ENCODE measurements at places on chromosomes 12 and 14.
A peak's percentile ranks its signal among the peaks of the same experiment; 100 is the strongest.

DNA sequence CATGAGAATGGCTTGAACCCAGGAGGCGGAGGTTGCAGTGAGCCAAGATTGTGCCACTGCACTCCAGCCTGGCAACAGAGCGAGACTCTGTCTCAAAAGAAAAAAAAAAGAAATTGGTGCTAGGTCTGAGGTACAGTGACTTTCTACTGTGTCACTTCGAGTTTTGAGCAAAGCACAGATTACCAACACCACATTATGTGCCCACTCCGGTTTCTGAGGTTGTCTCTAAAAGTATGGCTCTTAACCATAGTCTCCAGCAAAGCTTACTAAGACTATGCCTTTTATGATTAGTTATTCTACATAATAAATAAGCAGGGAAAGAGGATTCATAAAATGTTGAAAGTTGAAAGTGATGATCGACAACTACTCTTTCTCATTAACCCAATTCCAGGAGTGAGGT lies 8.0 kb downstream of the RBM23 start:
- DNase-seq, result no peak

GRCh38 chr12:42921741-42922504 lies 332.4 kb upstream of the PRICKLE1 start:
- DNase-seq, result no peak

- no peak for DNase-seq
Measured at GRCh38 chr14:48096897-48097296, 421.5 kb upstream of the MDGA2 start.

GRCh38 chr12:25121916-25122315 lies 73.0 kb downstream of the DNAI7 start:
- no peak for DNase-seq

GRCh38 chr14:26304056-26304455 lies 293.8 kb downstream of the NOVA1 start:
- DNase-seq, result no peak

DNA sequence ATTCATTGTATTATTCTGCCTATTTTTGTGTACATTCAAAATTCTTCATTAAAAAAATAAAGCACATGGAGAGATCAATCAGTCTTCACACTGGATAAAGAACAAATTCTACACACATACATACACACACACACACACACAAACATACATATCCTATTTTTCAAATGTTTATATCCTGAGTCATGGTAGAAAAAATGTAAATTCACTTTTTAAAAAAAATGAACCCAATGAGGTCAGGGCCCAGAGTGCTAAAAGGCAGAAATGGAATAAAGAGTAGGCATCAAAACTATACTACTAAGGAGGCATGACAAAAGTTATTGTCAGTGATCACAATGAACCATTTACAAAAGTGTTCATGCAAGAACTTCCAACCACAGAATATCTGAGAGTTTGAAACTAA lies 17.3 kb downstream of the GALC start:
- DNase-seq, result no peak

DNA sequence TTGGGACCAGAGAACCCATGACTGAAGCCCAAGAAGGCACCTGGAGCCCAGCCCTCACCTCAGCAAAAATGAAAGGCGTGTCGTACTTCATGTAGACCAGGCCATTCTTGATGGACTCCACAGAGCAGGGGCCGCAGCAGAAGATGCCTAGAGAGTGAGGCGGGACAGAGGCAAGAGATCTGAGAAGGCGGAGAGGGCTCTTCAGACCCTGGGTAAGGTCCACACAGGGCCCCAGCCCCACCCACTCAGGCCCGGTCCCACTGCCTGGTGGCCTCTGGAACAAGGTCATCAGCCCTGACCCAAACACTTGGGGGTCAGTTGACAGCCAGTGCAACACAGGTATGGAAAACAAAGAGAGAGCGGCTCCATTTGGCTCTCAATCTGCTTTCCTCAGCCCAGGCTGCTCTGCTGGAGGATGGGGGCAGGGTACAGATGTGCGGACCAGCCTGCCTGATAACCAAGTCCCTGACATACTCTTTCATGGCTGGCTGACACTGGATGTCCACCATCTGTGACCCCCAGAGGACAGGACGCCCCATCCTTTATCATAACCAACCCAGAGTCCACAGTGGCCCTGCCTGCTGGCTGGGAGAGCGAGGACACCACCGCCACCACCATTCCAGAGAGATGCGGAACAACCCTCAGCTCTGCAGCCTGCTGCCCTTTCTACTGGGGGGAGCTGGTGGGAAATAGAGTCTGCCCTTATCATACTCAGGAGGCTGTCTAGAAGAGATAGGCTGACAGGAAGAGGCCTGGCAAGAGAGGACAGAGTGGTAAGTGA lies 6.9 kb downstream of the TGM1 start:
- no peak for DNase-seq

GRCh38 chr14:76081642-76082041 lies 70.1 kb upstream of the GPATCH2L start:
- no peak for DNase-seq

DNA sequence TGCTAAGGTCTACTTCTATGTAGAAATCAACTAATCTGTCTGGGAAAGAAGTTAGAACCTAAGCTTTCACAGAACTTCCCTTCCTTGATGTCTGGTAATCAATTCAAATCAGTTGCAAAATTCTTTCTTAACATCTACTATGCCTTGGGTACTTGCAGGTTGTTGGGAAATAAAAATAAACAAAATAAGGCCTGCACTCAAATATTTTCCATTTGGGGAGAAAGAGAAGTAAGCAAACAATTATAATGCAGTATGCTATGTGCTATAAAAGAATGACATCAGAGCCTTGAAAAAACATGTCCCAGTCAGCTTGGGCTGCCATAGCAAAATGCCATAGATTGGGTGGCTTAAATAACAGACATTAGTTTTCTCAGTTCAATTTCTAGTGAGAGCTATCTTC lies 425.9 kb upstream of the DCN start:
- DNase-seq, result no peak

GRCh38 chr12:81987371-81987770 lies 228.2 kb upstream of the PPFIA2 start:
- peak; percentile 7 for DNase-seq

- no peak for DNase-seq
Measured at GRCh38 chr14:24680516-24680915, 46.5 kb upstream of the GZMB start.

GRCh38 chr12:82807132-82807737 lies 120.5 kb downstream of the TMTC2 start:
- no peak for DNase-seq

GRCh38 chr14:103416916-103417315 lies 31.7 kb downstream of the MARK3 start:
- DNase-seq, result no peak

DNA sequence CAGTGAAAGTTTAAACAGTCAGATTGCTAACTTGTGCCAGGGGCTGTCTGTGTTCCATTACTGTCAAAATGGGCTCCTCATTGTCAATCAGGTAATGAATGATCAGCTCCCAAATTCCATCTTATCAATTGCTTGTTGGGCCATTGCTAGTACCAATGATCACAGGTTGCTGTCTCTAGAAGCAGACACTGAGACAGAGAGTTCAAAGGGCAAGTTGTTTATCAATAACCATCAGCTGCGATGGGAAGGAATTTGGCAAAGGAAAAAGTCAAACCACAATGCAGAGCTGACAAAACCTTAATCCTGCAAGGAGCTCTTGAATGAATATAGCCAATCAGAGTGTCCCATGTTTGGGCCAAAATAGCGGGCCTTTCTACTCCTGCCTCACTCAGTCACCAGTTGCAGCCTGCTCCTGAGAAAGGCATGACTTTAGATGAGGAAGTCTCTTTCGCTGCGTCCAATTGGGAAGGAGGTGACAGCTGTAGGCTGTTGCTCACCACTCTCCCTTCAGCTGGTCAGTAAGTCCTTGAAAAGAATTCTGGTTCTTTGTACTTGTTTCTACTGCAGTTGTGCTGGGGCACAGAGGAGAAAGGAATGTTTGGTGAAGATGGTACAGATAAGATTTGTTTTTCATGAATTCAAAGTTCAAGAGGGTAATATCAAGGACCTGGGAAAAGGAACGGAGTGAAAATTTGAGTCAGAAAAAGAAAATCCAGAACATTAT lies 179.2 kb upstream of the PDE3A start:
- no peak for DNase-seq

GRCh38 chr14:65745396-65746190 lies 333.1 kb downstream of the FUT8 start:
- peak; percentile 8 for DNase-seq

DNA sequence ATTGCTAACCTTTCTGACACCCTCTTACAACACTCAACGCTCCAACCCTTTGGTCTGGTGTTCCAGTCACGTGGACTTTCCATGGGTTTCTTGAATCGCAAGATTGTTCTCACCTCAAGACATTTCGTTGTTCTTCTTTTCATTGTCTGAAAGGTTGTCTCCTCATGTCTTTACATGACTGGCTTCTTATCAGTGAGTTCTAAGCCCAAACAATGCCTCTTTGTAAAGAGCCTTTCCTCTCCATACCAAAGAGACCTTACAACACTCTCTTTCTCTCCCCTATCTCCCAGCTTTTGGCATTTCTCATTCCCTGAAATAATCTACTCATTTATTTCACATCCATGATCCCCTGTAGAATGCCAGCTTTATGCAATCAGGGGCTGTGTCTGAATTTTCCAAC lies 1144.8 kb downstream of the AACS start:
- DNase-seq, result no peak

- peak; percentile 72 for DNase-seq
Measured at GRCh38 chr12:75784591-75784990, 247.0 kb downstream of the PHLDA1 start.

- peak; percentile 35 for DNase-seq
Measured at GRCh38 chr12:103783744-103784664, 57.0 kb downstream of the NT5DC3 start.

- DNase-seq, result no peak
Measured at GRCh38 chr12:29208060-29208459, 59.0 kb downstream of the FAR2 start.

DNA sequence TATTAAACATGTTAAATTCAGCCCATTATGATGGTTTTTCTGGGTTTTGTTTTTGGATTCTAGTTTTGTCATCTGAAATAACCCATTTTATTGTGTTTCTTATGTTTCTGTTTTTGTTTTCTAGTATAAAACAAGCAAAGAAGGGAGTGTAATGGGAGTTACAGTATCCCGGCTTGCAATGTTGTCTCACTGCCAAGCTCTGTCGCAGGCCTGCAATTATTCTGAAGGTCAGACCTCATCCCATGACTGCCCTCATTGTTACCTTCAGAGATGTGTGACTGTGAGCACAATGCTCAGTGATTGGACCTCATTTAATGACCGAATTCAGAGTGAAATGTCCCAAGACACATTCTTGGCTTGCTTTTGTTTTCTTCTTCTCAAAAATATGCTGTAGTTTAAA lies 73.0 kb upstream of the ATF1 start:
- DNase-seq, result no peak

DNA sequence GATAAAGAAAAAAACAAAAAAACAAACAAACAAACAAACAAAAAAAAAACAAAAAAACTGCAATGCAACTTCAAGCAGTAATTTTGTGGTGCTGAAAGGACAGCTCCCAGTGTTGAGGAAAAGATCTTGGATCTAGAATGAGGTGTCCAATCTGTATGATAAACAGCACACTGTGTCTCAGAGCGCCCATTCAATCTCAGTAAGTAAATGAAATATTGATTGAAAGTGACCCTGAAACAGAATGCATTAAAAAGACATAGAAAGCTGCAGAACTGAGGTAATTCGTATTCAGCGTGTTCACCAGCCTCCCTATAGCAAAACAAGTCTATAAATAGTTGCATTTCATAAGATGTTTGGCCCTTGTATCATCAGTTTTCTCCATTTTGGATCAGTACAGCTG lies 153.0 kb downstream of the NOVA1 start:
- peak; percentile 27 for DNase-seq

DNA sequence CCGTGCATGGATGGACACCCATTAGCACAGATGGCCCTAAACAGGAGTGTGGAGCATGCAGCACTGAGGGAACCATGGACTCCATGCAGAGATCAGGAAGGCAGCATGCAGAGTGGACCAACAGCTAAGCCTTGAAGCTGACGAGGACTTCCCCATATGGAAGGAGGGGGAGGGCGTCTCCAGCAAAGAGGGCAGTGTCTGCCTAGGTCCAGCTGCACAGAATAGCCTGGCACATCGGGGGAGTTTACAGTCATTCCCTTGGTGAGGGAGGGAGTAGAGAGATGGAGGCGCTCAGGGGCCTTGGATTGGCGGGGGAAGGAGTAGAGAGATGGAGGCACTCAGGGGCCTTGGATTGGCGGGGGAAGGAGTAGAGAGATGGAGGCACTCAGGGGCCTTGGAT lies 64.5 kb downstream of the ANKRD9 start:
- DNase-seq, result no peak

DNA sequence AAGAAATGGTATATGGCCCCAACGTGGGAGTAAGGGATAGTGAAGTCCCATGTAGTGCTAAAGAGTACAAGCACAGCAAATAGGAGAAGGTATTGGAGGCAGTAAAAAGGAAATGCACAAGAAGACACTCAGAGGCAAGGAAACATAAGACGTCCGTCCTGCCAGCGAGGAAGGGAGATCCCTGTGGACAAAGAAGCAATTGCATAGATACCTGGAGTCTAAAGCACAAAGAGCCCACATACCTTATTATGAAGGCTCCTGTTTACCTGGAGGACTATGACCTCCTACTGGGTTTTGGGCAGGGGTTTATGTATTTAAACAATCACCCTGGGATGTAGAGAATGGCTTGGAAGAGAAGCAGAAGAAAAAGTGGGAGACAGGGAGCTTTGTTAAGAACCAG lies 341.2 kb upstream of the DCN start:
- no peak for DNase-seq

- DNase-seq, result peak; percentile 25
Measured at GRCh38 chr12:75560167-75560566, 48.8 kb upstream of the KRR1 start.

DNA sequence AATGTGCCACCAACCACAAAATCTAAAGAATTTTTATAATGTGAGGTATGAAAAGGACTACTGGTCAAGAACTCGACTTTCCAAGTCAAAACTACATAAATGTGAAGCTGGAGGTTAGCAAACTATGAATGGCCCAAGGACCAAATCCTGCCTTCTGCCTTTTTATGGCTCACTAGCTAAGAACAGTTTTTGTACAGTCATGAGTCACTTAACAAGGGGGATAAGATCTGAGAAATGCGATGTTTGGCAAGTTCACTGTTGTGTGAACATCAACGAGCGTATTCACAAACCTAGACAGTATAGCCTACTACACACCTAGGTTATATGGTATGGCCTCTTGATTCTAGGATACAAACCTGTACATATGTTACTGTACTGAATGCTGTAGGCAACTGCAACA lies 28.2 kb downstream of the FERMT2 start:
- peak; percentile 47 for DNase-seq

DNA sequence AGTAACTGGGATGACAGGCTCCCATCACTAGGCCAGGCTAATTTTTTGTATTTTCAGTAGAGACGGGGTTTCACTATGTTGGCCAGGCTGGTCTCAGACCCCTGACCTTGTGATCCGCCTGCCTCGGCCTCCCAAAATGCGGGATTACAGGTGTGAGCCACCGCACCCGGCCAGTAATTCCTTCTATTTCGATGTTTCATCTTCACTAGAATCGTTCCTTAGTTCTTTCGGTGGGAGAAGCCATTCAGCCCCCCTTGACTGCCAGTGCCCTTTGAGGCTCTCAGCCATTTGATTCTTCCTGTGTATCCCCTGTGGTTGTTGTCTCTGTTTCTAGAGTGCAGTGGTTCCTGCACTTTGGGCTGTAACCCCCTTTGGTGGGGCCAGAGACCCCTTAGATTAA lies 174.1 kb downstream of the ETV6 start:
- no peak for DNase-seq

GRCh38 chr14:94143711-94144110 lies 14.3 kb upstream of the IFI27L2 start:
- no peak for DNase-seq

GRCh38 chr14:65424531-65424930 lies 12.0 kb downstream of the FUT8 start:
- no peak for DNase-seq

Data from MCF 10A (cell line).